ENCODE measurements at places on chromosomes 1 and 21.

- DNase-seq: no peak
These were observed 32.1 kb downstream of the ZMYND12 start for GRCh38 chr1:42423681-42424080.

DNA sequence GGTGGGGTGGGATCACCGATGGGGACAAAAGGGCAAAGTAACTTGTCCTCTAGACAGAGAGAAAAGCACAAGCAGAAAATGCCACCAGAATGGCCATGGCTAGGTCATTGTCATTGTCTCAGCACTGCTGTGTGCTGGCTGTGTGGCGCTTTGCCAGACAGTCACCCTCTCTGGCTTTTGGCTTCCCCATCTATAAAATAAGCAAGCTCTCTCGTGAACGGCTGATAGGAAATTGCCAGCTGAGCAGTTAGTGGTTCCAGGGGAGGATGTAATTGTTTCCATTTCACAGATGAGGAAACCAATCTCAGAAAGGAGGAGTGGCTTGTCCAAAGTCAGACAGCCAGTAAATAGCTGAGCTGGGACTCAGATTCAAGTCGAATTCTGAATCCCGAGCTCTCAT is 32.5 kb downstream of the PADI2 start:
- no peak for DNase-seq

GRCh38 chr21:29506947-29507346 is 208.2 kb downstream of the BACH1 start:
- no peak for DNase-seq

- DNase-seq: no peak
These were observed 72.8 kb upstream of the CD1D start for GRCh38 chr1:158107916-158108315.

- no peak for DNase-seq
These were observed 102.0 kb downstream of the CYYR1 start for GRCh38 chr21:26471099-26471471.

GRCh38 chr1:215394084-215394991 is 172.8 kb upstream of the KCTD3 start:
- DNase-seq: no peak

DNA sequence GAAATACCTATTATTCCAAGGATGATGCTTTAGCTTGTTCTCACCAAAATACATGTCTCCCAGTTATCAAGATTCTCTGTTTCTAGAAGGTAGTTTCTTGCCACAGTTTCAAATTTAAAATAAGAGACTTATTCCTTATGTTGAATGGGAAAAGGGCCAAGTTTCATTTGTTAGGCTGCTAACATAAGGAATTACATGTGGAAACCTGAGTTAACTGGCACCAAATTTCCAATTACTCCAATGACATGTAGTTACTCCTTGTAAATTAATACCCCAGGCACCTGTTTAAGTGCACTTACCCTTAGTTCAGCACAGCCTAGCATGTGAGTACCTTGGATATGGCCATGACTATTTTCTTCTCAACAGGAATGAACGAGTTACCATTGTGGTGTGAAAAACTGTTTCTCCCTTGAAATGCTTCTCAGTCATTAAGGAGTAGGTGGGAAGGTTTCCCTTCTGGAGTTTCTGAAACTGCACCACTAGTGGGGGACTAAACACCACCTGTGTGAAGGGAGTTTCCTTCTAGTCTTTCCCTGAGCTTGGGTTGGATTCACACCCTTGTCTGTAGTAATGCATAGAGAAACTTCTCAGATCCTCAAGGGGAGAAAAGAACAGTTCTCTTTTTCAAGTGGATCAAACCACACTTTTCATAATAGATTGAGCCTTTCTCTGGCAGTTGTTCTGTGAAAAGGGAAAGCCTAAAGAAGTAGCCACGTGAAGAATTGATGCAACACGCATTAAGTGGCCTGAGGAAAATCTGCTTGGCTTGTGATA is 32.3 kb upstream of the LRRC8C start:
- no peak for DNase-seq

DNA sequence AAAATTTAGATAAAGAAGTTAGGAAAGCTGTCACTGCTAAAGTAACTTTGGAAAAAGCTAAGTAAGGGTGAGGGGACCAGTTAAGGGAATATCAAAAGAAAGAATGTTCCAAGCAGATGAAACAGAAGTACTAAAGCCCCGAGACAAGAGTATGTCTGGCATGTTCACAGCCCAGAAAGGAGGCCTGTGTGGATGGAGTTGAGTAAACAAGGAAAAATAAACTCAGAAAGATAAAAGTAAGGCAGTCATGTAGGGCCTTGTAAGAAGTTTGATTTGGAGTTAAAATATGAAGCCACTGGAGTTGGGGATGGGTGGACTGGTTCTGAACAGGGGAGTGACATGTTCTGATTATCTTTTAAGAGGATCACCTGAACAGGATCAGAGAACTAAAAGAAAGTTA is 177.9 kb downstream of the CDC42BPA start:
- DNase-seq: no peak

- no peak for DNase-seq
These were observed 40.3 kb downstream of the LAMC2 start for GRCh38 chr1:183226361-183226760.

- DNase-seq: no peak
These were observed 107.9 kb downstream of the FGGY start for GRCh38 chr1:59404796-59405195.

- DNase-seq: no peak
These were observed 378.9 kb downstream of the TTLL7 start for GRCh38 chr1:83620016-83620415.

GRCh38 chr1:12422488-12422887 is 192.7 kb downstream of the VPS13D start:
- DNase-seq: no peak

GRCh38 chr21:28099001-28099705 is 893.5 kb downstream of the LTN1 start:
- no peak for DNase-seq

DNA sequence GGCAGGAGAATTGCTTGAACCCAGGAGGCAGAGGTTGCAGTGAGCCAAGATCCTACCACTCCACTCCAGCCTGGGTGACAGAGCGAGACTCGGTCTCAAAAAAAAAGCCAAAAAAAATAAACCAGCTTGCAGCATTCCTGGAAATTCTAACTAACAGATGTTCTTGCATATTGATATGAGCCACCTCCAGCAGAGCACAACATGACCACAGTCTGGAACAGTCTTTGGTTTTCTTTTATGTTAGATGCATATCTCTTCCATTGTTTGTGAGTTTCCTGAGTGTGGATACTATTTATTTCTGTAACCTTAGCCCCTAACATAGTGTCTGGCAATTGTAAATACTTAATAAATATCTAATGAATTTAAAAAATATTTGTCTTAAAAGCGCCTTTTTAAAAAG is 23.9 kb downstream of the IFNAR1 start:
- DNase-seq: no peak

GRCh38 chr1:116374353-116375147 is 1.5 kb downstream of the ATP1A1 start:
- peak; percentile 43 for DNase-seq

DNA sequence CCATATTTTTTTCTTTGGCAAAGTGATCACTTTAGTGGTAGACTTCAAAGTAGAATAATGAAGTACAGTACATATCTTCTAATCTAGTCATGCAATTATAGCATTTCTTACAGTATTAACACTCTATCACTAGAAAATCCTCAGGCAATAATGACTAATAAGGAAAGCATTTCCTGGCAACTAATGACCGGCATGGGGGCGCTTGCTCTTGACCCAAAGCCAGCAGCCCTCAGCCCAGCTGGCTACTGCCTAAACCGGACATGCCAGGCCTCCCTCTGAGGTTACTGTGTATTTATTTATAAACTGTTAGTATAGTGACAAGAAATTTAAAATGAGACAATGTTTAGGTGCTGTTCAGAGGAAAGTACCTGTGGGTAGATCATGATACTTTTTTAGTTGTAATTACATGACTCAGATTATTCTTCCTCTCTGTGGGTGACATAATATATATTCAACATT is 633.8 kb downstream of the PTPRC start:
- DNase-seq: no peak

- DNase-seq: no peak
These were observed 84.2 kb downstream of the ABCA4 start for GRCh38 chr1:94036730-94037129.

- DNase-seq: peak; percentile 92
These were observed 146.2 kb upstream of the KRTAP19-8 start for GRCh38 chr21:31184459-31184858.

GRCh38 chr21:16363518-16363917 is 633.7 kb downstream of the USP25 start:
- no peak for DNase-seq

DNA sequence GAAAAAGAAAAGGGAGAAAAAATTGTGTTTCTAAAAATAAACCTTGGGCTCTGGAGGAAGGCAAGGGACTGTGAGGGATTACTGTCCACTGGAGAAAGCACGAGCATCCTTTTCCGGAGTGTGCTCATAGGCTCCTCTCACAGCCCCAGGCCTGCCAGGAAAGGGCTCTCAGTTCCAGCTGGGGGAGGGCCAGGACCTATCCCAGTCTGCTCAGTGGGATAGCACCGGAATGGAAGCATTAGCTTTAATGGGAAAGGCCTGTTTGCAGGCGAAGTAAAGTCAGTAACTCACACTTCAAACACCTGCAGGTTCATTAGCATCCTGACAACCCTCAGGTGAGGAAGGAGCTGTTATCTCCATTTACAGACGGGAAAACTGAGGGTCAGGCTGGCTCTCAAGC is 113.9 kb upstream of the USP24 start:
- no peak for DNase-seq

- DNase-seq: no peak
These were observed 13.0 kb downstream of the STRIP1 start for GRCh38 chr1:110047463-110047862.

DNA sequence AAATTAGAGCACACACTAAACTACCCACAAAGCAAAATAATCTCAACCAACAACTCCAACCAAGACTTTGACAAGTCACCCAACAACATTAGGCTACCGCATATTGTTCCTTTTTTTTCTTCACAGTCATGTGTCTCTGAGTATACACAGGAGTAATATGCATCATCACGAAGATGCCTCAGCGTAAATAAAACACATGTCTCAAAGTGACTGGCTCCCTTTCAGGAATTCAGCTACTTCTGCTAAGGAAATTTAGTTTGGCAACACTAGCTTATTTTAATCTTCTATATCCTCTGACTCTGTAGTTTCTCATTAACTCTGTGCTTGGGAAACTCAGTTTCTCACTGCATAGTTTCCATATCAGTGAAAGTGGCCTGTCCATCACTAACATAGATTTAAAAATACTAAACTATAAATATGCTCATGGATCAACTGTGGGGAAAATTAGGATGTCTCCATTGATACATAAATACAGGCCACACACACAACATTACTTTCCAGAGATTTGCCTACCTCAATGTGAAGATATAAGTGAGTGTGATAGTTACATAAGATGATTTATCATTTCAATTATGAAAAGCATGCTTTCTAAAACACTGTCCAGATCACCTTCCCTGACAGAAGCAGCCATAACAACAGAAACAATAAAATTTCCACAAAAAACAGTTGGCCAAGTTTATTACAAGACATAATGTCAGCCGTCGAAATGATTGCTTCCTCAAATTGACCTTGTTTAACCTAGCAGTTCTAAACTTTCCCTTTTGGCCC is 113.2 kb downstream of the PTGER3 start:
- no peak for DNase-seq

DNA sequence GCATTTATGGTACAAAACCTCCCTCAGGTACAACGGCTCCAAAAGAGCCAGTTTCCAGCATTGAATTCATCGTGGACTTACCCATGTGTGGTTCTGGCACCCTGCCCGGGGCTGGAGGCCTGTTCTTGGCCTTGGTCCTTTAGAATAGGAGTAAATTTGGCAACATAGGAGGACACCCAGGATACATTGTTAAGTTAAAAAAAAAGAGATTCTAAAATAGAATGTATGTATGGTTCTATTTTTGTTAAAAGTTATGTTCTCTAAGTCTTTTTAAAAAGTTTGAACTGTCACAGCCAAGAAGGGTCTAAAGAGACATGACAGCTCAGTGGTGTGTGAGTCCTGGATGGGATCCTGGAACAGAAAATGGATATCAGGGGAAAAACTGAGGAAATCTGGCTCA is 25.9 kb downstream of the EPHX1 start:
- no peak for DNase-seq

- no peak for DNase-seq
These were observed 6.8 kb upstream of the UTP25 start for GRCh38 chr1:209820986-209821385.

- DNase-seq: no peak
These were observed 58.4 kb downstream of the OVGP1 start for GRCh38 chr1:111369177-111369576.

DNA sequence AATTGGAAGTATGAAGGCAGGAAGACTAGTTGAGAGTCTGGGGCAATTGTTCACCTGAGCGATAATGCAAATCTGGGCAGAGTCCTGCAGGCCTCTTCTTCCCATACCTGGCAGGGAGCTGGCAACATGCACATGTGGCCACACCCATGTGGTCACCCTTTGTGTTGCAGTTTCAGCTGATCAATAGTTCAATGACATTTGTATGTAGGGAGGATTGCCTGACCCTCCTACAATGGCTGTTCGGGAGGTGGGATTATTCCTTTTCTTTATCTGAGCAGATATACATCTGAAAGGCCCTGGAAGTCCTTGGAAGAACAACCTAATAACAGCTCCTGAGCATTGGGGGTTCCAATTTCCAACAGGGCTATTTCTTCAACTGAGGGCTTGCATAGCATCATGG is 15.2 kb upstream of the TRIM45 start:
- no peak for DNase-seq

- DNase-seq: no peak
These were observed 19.2 kb downstream of the COL18A1 start for GRCh38 chr21:45423968-45424853.

- no peak for DNase-seq
These were observed 40.4 kb downstream of the ATP6V1G3 start for GRCh38 chr1:198500096-198500495.

DNA sequence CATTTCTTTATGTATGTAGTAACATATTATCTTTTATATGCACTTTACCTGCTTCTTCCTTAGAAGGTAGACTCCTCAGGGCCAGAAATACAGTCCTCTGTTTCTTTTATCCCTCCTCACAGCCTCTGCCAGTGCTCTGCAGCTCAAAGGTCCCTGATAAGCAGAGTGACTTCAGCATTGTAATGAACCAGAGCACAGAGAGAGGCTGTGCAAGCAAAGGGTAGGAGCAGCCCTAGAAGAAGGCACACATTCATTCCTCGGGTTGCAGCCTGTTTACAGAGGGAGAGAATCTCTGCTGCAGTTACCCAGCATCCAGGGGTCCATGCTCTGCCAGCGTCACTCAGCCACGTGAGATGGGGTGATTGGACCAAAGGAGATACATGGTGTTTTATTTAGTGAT is 101.1 kb downstream of the RHOU start:
- DNase-seq: no peak

- DNase-seq: no peak
These were observed 28.7 kb upstream of the CDC14A start for GRCh38 chr1:100323419-100324106.

DNA sequence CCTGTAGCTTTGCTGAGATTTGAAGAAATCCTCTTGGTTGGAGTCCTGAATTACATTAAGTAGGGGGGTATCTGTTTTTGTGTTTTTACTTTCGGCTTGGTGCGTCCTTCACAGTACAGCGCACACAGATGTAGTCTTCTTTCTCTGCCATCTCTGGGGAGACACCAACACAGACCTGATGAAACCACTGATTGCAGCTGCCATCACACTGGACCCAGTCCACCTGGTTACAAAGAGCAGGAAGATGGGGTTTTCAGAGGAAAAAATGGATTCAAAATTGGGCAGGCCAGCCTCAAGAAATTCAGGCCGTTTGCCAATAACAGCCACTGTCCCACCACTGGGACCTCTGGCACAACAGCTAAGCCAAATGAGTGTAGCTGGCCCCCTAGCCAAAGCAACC is 18.7 kb upstream of the SYT2 start:
- DNase-seq: no peak

All from activated CD4-positive, alpha-beta memory T cell treated with anti-CD3 and anti-CD28 coated beads for 36 hours (primary cell).